ENCODE measurements at places on chromosomes 7 and 10. TPM values are rescaled to one million over a fixed set of nuclear protein-coding genes. Genes with fewer than 3 reads are reported as not detected.
A peak's percentile ranks its signal among the peaks of the same experiment; 100 is the strongest.

The CCL24 gene
- not detected for total RNA-seq

The DENND2A gene
- total RNA-seq: not detected

GRCh38 chr10:60101821-60102220 is 195.5 kb upstream of the CCDC6 start:
- H3K4me1 ChIP-seq: no peaks in the 10 kb centered on the region
- no peak overlapping the region for H3K27ac ChIP-seq
- H3K4me3 ChIP-seq: no peak overlapping the region
- H3K36me3 ChIP-seq: no peaks in the 10 kb centered on the region

DNA sequence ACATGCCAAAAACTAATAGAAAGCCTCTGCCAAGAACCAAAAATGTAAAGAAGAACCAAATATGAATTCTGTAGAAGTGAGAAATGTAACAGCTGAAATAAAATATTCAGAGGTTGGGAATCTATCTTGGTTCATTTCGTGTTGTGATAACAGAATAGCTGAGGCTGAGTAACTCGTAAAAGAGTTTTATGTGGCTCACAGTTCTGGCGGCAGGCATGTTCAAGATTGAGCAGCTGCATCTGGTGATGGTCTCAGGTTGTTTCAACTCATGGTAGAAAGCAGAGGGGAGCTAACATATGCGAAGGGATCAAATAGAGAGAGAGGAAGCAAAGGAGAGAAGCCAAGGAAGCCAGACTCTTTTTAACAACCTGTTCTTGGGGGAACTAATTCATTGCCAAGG is 717.2 kb downstream of the TNS3 start:
- no peak overlapping the region for H3K4me3 ChIP-seq
- no peaks in the 10 kb centered on the region for H3K36me3 ChIP-seq
- no peak overlapping the region for H3K27ac ChIP-seq
- no peak for DNase-seq
- H3K4me1 ChIP-seq: no peaks in the 10 kb centered on the region

GRCh38 chr7:37235813-37236212 is 212.9 kb downstream of the ELMO1 start:
- no peaks in the 10 kb centered on the region for H3K27me3 ChIP-seq
- peaks cover 4% of the 10 kb centered on the region for H3K4me1 ChIP-seq
- no peak overlapping the region for H3K4me3 ChIP-seq
- H3K36me3 ChIP-seq: peaks cover 5% of the 10 kb centered on the region
- no peak overlapping the region for H3K27ac ChIP-seq

GRCh38 chr7:131537571-131537978 is 18.9 kb downstream of the PODXL start:
- H3K27me3 ChIP-seq: peaks cover 2% of the 10 kb centered on the region
- H3K4me1 ChIP-seq: no peaks in the 10 kb centered on the region
- no peaks in the 10 kb centered on the region for H3K36me3 ChIP-seq

DNA sequence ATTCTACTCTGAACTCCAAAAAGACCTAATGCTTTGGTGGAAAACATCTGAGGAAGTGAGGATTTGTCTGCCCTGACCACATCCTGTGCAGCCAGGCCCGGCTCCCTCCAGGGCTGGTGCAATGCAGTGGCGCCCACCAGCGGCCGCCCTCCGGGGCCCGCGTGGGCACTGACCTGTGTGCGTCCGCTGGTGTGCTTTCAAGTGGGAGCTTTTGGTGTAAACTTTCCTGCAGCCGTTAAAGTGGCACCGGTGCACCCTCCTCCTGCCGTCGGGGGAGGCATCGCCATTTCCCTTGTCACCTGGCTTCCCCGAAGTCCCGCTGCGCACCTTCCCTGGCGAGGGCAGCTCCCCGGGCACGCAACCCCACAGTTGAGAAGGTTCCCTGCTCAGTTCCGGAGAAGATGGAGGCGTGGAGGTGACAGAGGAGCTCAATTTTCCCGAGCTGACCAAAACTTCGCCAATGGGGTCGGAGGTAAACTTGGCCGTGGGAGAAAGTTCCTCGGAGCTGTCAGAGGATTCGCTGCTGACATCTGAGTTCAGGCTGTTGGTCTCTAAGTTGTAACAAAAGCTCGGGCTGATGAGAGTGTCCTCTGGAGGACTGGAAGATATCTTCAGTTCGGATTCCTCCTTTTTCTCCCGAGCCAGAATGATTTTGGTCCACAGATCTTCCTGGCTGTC is 3.4 kb downstream of the KLF6 start:
- peaks cover 68% of the 10 kb centered on the region for H3K36me3 ChIP-seq
- peak; percentile 66 for DNase-seq
- H3K27ac ChIP-seq: peak overlapping the region; percentile 96
- peaks cover 55% of the 10 kb centered on the region for H3K4me1 ChIP-seq
- H3K27me3 ChIP-seq: no peaks in the 10 kb centered on the region

GRCh38 chr7:124263232-124263827 is 230.5 kb upstream of the TMEM229A start:
- no peaks in the 10 kb centered on the region for H3K36me3 ChIP-seq
- no peak overlapping the region for H3K4me3 ChIP-seq
- DNase-seq: no peak
- no peaks in the 10 kb centered on the region for H3K27me3 ChIP-seq
- H3K27ac ChIP-seq: no peak overlapping the region
- H3K4me1 ChIP-seq: no peaks in the 10 kb centered on the region

Data from activated naive CD8-positive, alpha-beta T cell treated with anti-CD3 and anti-CD28 coated beads, Interleukin-2, amount 10 ng/mL, durations not matched to agents 7 days and 5 days (primary cell).